Ascending aorta (tissue), 2 donors: ENCODE measurements at places on chromosomes 12 and 14. TPM values are rescaled to one million over a fixed set of nuclear protein-coding genes. Genes with fewer than 3 reads are reported as not detected.

Gene SETD3
- total RNA-seq: 26.4 TPM

Gene MMP14
- total RNA-seq: 178 TPM

Gene ZNF641
- 10.9 TPM for total RNA-seq

Gene HOXC12
- total RNA-seq: not detected

Gene SERPINA5
- total RNA-seq: 4.3 TPM

- H3K27ac ChIP-seq: no peak overlapping the region
- H3K36me3 ChIP-seq: peaks cover 89% of the 10 kb centered on the region
- H3K4me3 ChIP-seq: no peak overlapping the region
- no peak for DNase-seq
These were observed 8.7 kb downstream of the EMG1 start for GRCh38 chr12:6979453-6979852.

- peaks cover 24% of the 10 kb centered on the region for H3K4me1 ChIP-seq
- no peak for DNase-seq
- H3K4me3 ChIP-seq: peak overlapping the region; percentile 48
- no peak overlapping the region for H3K27ac ChIP-seq
- H3K36me3 ChIP-seq: no peaks in the 10 kb centered on the region
These were observed 862 bp upstream of the HOTAIR start for GRCh38 chr12:53975479-53976152.

DNA sequence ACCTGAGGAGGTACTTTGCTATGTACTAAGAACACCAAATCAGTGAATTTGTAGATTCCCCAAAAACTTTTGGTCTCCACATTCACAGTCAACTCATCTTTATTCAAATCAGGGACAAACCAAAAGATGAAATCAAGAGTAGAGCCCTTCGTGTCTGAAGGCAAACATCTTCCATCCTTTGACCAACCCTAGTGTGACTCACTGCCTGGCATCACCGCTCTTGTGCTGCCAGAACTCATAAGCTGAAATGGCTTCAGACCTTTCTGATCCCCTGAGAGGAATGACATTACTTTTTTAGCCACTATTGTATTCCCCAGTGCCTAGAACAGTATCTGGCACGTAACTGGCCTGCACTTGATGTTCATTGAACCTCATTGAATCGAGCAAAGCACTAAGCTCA lies 50.1 kb downstream of the GOLGA5 start:
- H3K27me3 ChIP-seq: no peaks in the 10 kb centered on the region
- DNase-seq: no peak
- H3K4me3 ChIP-seq: no peak overlapping the region
- H3K27ac ChIP-seq: no peak overlapping the region
- peaks cover 29% of the 10 kb centered on the region for H3K36me3 ChIP-seq

DNA sequence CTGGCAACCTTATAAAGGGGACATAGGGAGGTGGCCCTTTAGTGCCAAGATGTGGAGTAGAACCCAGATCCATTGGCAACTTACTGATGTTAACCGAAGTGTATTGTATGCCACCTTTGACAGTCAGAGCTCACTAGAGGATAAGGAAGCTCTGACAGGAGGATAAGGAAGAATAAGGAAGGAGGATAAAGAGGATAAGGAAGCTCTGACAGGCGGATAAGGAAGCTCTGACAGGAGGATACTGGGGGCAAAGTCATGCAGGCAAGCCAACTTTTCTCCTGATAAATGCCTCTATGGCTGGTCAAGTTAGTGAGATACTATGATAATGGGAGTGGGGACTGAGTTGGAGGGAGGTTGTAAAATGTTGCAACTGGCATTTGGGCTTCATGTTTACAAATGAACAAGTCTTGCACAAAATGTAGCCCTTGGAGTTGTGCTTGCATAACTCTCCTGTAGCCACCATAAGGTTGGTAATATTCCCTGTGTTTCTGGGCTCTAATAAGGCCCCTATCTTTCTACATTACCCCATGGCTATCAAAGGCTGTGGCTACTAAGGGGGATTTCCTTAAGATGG lies 17.7 kb upstream of the DHRS2 start:
- H3K36me3 ChIP-seq: no peaks in the 10 kb centered on the region
- no peak overlapping the region for H3K27ac ChIP-seq
- H3K4me1 ChIP-seq: no peaks in the 10 kb centered on the region
- no peak overlapping the region for H3K4me3 ChIP-seq

GRCh38 chr12:45633733-45634132 lies 95.8 kb upstream of the ARID2 start:
- DNase-seq: no peak
- no peak overlapping the region for H3K4me3 ChIP-seq
- no peak overlapping the region for H3K27ac ChIP-seq
- H3K27me3 ChIP-seq: no peaks in the 10 kb centered on the region
- H3K36me3 ChIP-seq: no peaks in the 10 kb centered on the region
- no peaks in the 10 kb centered on the region for H3K4me1 ChIP-seq

- H3K4me1 ChIP-seq: no peaks in the 10 kb centered on the region
- no peaks in the 10 kb centered on the region for H3K27me3 ChIP-seq
- H3K36me3 ChIP-seq: no peaks in the 10 kb centered on the region
- no peak overlapping the region for H3K27ac ChIP-seq
These were observed 82.1 kb downstream of the PLXNC1 start for GRCh38 chr12:94230357-94230905.

DNA sequence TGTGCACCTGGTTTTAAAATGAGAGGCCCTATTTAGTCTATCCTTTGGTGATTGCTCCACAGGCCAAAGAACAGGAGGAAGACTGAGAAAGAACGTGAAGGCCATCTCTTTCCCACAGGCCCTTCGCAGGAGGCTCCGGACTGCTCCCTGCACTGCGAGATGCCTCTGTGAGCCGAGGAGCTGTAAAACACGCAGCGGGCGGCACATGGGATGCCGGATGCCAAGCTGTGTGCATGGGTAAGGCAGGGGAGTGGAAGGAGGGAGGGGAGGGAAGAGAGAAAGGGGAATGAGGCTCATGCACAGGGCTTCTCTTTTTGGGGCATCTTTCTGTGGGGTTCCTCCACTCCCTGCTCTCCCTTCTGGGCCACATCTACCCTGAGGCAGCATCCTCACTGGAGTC lies 61.6 kb downstream of the SPTB start:
- no peaks in the 10 kb centered on the region for H3K36me3 ChIP-seq
- peaks cover 4% of the 10 kb centered on the region for H3K4me1 ChIP-seq
- DNase-seq: no peak
- no peak overlapping the region for H3K4me3 ChIP-seq
- H3K27ac ChIP-seq: no peak overlapping the region
- no peaks in the 10 kb centered on the region for H3K27me3 ChIP-seq

GRCh38 chr14:51059032-51059431 lies 35.9 kb downstream of the TRIM9 start:
- no peak for DNase-seq
- H3K4me1 ChIP-seq: no peaks in the 10 kb centered on the region
- H3K4me3 ChIP-seq: no peak overlapping the region
- H3K27me3 ChIP-seq: no peaks in the 10 kb centered on the region

- no peaks in the 10 kb centered on the region for H3K27me3 ChIP-seq
- H3K4me3 ChIP-seq: no peak overlapping the region
- no peak overlapping the region for H3K27ac ChIP-seq
- DNase-seq: no peak
- no peaks in the 10 kb centered on the region for H3K36me3 ChIP-seq
These were observed 7.3 kb downstream of the GPR84 start for GRCh38 chr12:54356951-54357356.

- DNase-seq: no peak
- no peaks in the 10 kb centered on the region for H3K36me3 ChIP-seq
- H3K27ac ChIP-seq: no peak overlapping the region
These were observed 778.5 kb downstream of the VRK1 start for GRCh38 chr14:97575677-97576076.

- no peaks in the 10 kb centered on the region for H3K36me3 ChIP-seq
- H3K27ac ChIP-seq: no peak overlapping the region
- no peaks in the 10 kb centered on the region for H3K27me3 ChIP-seq
These were observed 53.4 kb upstream of the DACT1 start for GRCh38 chr14:58584383-58584782.

DNA sequence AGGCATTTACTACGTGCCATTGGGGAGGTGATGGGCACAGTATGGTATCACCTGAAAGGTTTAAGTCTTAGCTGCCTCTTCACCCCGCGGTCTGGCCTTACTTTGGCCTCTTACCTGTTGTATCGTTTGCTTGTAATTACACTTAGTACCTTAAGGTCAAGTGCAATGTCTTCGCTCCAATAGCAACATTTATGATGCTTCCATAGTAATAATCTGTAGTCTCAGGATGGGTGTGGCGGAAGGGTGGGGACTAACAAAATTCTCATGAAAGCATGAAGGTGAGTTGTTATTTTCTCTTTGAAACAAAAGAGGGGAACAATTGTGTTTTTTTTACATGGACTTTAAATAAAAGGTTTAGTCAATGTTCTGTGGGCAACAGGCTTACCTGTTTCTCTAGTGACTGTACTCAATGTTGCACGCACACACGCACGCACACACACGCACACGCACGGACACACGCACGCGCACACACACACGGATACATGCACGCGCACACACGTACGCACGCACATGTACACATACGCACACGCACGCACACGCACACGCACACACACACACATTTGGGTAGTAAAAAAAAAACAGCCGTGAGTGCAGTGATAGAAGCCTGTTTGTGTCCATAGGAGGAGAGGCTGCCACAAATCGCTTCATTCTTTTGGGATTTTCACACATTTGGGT lies 91.4 kb downstream of the DNAH10 start:
- DNase-seq: no peak
- H3K4me3 ChIP-seq: no peak overlapping the region
- no peak overlapping the region for H3K27ac ChIP-seq

- H3K4me3 ChIP-seq: no peak overlapping the region
- H3K27ac ChIP-seq: no peak overlapping the region
- no peaks in the 10 kb centered on the region for H3K36me3 ChIP-seq
- H3K27me3 ChIP-seq: no peaks in the 10 kb centered on the region
- no peaks in the 10 kb centered on the region for H3K4me1 ChIP-seq
These were observed 17.8 kb downstream of the RASSF8 start for GRCh38 chr12:25976289-25976688.

GRCh38 chr14:39175445-39176262 lies 600 bp downstream of the PNN start:
- peak overlapping the region; percentile 92 for H3K4me3 ChIP-seq
- peak; percentile 69 for DNase-seq
- peaks cover 16% of the 10 kb centered on the region for H3K4me1 ChIP-seq
- peak overlapping the region; percentile 94 for H3K27ac ChIP-seq
- H3K27me3 ChIP-seq: no peaks in the 10 kb centered on the region
- peaks cover 42% of the 10 kb centered on the region for H3K36me3 ChIP-seq

- DNase-seq: no peak
- no peaks in the 10 kb centered on the region for H3K4me1 ChIP-seq
- no peak overlapping the region for H3K4me3 ChIP-seq
These were observed 1003.7 kb downstream of the GALC start for GRCh38 chr14:86989285-86989684.

DNA sequence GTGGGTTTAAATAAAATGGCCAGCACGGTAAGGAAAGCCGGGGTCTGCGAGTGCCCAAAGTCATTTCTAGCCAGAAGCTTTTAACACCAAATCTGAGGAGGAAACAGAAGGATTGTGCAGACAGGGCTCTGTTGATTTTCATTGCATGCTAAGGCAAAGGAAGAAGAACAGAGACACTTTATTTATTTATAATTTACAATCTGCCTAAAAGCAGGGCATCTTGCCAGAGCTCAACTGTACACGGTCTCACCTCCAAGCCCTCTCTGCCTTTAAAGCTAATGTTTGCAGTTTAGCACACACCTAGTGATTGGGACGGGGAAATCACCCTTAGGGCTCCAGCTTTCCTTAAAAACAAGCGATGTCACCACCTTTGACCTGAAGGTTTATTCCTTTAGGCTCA lies 4.0 kb downstream of the KCNA5 start:
- peaks cover 8% of the 10 kb centered on the region for H3K36me3 ChIP-seq
- peak overlapping the region; percentile 84 for H3K27ac ChIP-seq
- DNase-seq: no peak
- peak overlapping the region; percentile 44 for H3K4me3 ChIP-seq
